ENCODE measurements at places on chromosomes 1 and 21. TPM values are rescaled to one million over a fixed set of nuclear protein-coding genes. Genes with fewer than 3 reads are reported as not detected.
A peak's percentile ranks its signal among the peaks of the same experiment; 100 is the strongest.

DNA sequence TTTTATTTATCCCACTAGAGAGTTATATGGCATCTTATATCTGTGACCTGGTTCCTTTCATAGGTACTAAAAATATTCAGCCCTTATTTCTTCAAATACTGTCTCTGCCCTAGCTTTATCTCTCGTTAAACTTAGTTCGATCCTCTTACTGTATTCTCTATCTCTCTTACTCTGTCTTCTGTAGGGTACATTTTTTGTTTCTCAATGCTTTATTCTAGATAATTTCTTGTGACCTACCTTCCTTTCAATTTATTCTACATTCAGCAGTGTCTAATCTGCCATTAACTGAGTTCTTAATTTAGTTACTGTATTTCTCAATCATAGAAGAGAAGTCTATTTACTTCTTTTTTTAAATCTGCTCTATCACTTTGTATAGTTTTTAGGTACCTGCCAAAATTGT lies 1.8 kb upstream of the ZFP69 start:
- no peak for DNase-seq

- DNase-seq: peak; percentile 4
Observed at GRCh38 chr1:69126796-69127195, 440.9 kb upstream of the LRRC7 start.

DNA sequence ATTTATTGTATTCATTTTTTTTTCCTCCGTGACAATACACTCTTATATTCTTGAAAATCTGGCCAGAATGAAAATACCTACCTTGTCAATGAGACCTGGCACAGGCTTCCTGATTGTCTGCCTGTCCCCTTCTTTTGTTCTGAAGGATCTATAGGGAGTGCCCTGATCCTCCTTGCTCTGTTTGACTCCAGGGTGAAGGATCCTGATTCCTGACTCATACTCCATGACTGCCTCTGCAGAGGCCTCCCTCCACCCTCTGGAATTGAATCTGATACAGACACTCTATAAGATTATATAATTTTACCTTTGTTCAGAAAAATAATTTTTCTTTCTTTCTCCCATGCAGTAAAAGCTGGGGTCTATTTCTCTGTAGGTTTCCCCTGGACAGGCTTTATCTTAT lies 116.2 kb downstream of the HMCN1 start:
- peak; percentile 58 for DNase-seq

DNA sequence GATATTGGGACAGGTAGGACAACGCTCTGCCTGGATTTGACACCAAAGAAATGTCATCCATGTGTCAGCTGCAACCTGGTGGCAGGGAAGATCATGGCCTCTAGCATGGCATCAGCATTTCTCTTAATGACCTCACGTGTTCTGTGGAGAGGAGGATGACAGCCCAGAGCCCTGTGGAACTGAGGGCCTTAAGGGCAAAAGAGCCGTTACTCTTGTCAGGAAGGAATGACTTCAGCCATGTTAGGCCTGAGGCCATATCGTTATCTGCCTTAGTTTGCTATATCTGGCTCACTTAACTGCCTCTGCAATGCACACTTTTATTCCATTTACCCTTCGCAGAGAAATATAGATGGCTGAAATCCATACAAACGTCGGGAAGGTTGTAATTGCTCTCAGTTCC lies 83.2 kb upstream of the PBX1 start:
- no peak for DNase-seq

- no peak for DNase-seq
Observed at GRCh38 chr1:67148516-67149178, 13.9 kb upstream of the C1orf141 start.

DNA sequence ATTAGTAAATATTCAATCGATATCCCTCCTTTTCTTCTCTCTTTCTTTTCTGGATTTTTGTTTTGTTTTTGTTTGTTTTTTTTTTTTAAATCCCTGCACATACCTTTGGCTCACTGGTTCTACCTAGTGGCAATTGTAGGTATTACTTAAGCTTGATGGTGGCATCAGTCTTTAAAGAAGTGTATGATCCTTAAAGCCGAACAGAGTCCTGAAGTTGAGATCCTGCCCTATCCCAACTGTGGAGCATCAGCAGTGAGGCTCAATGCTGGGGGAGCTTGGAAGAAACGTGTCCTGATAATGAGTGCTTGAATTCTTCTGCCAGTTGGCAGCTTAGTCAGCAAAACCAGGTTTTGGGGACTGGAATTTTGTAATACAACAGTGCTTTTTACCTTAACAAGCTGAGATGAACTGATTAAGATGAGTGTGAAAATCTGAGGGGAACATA lies 60.8 kb downstream of the FASLG start:
- peak; percentile 67 for DNase-seq

GRCh38 chr1:7579016-7579415 lies 192.1 kb upstream of the VAMP3 start:
- DNase-seq: no peak

DNA sequence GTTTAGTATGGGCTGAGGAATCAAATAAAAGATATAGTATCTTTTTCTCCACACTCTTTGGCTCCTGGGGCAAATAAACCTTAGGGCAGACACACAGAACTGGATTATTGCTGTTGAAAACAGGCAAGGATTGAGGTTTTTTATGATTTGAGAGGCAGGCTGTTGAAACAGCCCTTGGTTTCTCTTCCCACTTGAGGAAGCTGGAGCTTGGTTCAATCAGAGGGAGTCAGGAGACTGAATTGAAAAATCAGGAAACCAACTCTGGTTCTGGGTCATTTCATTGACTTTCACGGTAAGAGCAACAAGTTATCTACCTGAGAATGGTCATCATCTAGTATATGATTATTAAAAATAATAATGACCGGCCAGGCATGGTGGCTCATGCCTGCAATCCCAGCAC lies 108.4 kb downstream of the CNIH3 start:
- DNase-seq: no peak

Gene C21orf91
- total RNA-seq: 11.5 TPM

Gene S100A12
- total RNA-seq: not detected

Gene IL12RB2
- 0.53 TPM for total RNA-seq

Gene ARHGEF10L
- 6.3 TPM for total RNA-seq

Gene MINDY1
- total RNA-seq: 5.5 TPM

Gene RBBP4
- total RNA-seq: 93.7 TPM

Gene WDR4
- 28.4 TPM for total RNA-seq
